ENCODE measurements at places on chromosomes 4 and X.

DNA sequence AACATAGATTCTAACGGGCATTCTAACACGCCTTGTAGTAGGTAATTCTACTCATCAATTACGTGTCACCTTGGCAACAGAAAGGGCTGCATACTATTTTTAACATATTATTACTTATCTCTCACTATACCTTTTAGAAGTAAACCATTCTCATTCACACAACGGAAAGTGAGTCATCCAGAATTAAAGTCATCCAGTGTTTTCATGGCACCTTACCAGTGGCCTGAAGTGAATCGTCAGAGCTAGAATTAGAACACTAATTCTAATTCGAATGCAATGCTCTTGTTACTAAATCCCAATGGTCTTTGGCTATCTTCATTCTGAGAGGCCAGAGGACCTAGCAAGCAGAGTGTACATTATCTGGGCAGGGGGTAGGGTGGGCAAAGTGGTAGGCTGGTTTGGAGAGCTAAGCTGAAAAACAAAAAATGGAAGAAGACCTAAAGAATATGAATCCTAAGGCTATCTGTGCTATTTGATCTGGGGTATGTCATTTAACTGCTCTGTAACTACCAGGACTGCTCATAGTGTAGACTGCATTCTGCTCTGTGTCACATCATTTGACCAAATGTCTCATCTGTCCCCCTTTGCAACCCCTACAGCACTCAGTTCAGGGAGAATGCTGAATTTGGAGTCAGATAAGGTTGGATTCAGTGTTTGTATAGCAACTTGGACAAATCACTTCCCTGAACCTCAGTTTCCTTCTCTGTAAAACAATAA, 96.5 kb downstream of the HDAC8 start:
- DNase-seq = no peak

DNA sequence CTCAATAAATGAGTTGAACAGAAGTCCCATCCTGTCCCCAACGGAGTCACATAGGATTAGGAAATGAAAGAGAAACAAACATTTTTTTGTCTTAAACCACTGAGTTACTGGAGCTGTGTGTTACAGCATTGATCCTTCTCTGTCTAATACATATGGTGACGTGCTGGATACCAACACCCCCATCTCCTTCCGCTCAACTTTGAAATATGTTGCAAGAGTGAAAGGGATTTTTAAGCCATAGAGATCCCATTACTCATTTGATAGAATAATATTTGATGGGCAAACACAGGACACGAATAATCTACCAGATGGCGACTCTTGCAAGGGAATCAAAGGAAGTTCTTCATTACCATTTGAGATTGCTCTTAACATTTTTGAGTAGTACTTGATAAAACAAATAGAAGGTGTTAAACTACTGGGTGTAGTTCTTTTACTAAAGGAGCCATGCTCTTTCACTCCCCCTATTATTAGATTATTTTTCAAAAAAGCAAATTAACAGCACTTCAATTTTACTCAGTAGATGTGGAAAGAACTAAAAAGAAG, 140.5 kb downstream of the PACRGL start:
- no peak for DNase-seq

DNA sequence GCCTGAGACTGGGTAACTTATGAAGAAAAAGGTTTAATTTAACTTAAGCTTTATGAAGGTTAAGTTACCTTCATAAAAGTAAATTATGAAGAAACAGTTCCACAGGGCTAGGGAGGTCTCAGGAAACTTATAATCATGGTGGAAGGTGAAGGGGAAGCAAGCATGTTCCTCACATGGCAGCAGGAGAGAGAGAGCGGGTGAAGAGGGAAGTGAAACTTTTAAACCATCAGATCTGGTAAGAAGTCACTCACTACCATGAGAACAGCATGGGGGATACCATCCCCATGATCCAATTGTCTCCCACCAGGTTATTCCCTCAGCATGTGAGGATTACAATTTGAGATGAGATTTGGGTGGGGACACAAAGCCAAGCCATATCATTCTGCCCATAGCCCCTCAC, 944.7 kb upstream of the NDST4 start:
- no peak for DNase-seq

GRCh38 chrX:21926527-21927278, 13.8 kb upstream of the SMS start:
- DNase-seq = no peak

GRCh38 chrX:109373468-109373867, 108.4 kb downstream of the GUCY2F start:
- no peak for DNase-seq

DNA sequence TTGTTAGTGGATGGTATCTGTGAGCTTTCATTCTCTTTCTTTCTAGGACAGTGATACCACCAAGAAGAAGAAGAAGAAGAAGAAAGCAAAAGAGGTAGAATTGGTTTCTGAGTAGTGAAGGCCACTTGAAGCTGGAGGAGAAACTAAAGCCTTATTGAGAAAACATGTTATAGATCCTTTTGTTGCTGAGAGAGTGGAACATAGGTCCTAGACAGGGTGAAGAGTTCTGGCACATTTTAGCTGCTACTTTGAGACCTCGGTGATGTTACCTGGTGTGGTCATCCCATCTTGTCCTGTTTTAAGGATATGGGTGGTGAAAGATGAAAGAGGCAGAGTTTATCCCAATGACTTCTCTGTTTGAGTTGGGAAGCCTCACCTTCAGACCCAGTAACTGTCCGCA, 14.1 kb downstream of the DKC1 start:
- no peak for DNase-seq

- DNase-seq = no peak
Measured at GRCh38 chrX:75547783-75548182, 24.9 kb upstream of the ZDHHC15 start.
